CD4-positive, alpha-beta T cell treated with Interleukin-1 beta for 1 hour (primary cell): ENCODE measurements at places on chromosomes 6 and 20.

GRCh38 chr20:13517831-13518230, 120.9 kb downstream of the TASP1 start:
- no peak for DNase-seq

DNA sequence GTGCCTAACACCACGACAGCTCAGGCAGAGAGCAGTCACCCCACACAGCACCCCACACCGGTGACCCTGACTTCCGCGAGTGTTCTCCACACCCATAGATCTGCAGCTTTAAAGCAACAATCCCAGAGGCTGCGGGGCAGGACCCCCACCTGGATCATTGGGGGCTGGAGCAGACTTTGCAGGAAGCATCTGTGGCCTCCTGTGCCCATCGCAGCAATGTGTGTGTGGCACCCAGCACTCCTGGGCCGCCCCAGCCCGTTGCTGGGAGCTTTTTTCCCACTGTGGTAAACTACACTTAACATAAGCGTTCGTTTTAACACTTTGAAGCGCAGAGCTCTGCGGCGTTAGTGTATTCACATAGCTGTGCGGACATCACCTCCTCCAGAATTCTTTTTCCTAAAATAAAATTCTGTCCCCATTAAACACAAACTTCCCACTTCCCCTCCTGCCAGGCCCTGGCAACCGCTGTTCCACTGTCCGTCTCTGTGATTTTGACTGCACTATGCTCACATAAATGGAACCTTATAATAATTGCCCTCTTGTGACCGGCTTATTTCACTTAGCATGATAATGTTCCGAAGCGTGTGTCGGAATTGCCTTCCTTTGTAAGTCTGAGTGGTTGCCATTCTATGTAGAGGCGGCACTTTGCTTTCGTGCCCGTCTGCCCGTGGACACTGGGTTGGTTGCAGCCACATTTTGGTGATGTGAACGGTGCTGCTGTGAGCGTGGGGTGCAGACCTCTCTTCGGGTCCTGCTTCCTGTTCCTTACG, 382.5 kb downstream of the CDH4 start:
- DNase-seq = no peak

- no peak for DNase-seq
Measured at GRCh38 chr6:155162682-155163081, 101.1 kb upstream of the CLDN20 start.

GRCh38 chr6:143490775-143491174, 20.7 kb downstream of the FUCA2 start:
- DNase-seq = no peak

DNA sequence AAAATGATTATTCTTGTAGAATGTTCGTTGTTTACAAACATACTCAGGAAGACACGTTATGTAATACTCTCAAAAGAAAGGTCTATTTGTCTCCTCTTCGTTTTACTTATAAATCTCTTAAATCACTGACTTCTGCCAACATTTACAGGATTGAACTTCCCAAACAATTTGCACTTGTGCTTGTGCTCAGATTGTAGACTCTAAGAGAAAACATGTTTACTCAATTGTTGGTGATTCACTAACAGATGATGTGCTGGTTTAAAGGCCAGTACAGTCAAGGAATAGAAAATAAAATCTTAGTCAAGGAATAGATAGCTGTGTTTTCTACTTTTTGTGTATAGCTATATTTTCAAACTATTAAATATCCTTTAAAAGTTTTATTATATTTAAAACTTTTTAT, 172.8 kb downstream of the GJA1 start:
- DNase-seq = no peak

DNA sequence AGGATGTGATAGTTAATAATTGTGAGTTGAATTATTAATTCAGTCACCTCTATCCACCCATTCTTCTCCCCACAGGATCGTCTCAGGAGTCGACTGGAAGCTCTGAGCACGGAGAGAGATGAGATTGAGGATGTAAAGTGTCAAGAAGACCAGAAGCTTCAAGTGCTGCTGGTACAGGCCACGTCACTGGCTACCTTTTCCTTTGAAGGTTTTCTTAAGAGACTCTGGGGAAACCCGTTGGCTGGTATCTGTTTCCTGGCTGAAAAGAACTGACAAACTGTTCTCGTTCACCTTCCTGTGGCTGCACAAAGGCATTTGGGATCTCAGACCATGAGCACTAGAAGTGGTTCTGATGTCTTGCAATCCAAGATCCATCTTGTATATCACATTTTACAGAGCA, 3.8 kb downstream of the TRIM15 start:
- no peak for DNase-seq

DNA sequence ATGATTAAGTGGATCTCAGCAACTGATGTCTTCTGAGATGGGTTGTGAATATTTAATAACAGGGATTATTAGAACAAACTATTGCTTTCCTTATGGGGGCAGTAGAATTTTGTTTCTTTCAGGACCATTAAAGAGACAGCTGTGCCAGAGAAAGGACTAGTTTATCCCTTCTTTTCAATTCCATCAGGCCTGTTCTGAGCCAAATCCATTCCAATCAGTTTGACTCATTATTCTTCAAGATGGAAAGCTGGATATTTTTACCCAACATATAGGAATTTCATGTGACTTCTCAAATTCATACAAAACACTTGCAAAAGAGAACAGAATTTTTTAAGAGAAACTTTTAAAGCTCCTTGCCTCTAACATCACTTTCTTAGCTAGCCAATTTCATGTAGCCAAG, 722.0 kb upstream of the FLRT3 start:
- no peak for DNase-seq

DNA sequence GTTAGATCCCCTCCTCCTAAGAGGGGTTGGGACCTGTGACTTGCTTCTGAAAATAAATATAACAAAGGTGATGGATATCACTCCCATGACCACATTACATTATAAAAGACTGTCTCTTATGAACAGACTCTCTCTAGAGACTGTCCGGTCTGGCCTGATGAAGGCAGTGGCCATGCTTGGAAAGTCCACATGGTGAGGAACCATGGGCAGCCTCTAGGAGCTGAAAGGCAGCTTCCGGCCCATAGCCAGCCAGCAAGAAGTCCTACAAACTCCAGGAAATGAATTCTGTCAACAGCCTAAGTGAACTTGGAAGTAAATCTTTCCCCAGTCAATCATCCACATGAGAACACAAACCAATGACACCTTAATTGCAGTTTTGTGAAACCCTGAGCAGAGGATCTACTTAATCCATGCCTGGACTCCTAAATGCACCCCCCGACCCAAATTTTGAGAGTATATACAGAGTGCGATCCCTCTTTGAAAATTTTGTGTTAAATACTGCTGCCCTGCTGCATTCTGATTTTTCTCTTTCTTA, 2.2 kb upstream of the POPDC3 start:
- DNase-seq = no peak

GRCh38 chr6:106051226-106051625, 34.9 kb upstream of the PRDM1 start:
- DNase-seq = no peak

DNA sequence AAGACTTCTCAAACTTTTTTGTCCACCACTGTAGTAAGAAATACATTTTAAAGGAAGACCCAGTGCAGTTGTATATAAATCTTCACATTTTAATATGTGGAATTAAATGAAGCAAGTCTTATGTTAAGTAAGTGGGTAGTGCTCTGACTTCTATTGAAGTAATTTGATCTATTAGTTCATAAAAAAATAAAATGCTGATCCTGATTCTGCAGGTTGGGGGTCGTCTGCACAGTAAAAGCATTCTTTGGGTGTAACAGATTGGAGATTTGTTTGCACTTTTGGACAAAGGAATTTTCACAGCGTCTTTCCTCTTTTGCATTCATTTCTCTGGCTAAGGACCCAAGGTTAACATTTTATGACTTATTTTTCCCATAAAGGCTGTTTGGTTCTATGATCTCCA, 106.8 kb downstream of the RNF144B start:
- no peak for DNase-seq

DNA sequence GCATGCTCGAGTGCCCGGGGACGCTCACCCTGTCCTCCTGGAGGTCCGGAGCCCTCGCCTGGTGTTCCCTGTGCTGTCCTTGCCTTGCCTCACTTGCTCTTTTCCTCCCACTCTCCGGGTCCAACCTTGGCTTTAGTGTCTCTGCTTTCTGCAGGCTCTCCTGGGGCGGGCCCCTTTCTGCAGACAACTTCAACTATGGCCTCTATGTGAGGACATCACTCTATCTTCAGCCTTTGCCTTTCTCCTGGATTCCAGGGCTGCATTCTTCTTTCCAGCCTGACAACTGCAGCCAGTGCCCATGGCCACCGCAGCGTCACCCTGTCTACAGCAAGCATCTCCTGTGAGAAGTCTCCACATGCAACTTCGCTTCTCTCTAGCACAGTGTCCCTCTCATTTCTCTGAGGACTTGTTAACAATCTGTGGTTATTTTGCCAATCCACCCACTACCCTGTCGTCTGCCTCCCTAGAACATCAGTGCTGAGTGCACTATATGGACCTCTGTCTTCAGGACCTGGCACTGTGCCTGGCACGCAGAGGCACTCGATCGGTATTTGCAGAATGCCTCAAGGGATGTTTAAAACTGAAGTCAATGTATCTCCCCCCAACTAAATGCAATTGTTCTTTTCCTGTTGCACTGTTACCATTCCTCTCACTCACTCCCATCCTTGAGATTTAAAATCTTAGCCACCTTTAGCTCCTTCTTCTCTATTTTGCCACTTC, 35.9 kb downstream of the FOXC1 start:
- no peak for DNase-seq

GRCh38 chr6:12481292-12481691, 191.1 kb downstream of the EDN1 start:
- no peak for DNase-seq

DNA sequence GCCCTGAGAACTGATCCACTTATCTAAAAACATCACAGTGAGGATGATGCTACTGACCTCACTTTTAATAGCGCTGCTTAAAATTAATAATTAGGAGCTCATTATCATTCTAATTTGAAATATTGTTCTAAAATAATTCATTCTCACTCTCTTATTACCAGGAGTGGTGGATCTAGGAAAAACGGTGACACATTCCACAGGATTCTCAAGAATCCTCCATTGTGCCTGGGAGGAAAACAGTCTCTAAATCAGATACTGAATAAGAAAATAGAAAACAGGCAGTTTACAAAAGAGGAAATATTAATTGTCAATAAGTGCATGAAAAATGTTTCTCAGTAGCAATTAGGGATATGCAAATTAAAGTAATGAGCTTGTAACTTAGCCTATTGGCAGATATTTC, 187.4 kb downstream of the TENT5A start:
- no peak for DNase-seq
